ENCODE measurements at places on chromosomes 5 and 9. TPM values are rescaled to one million over a fixed set of nuclear protein-coding genes. Genes with fewer than 3 reads are reported as not detected.

The GARIN3 gene
- not detected for polyA plus RNA-seq

The IL31RA gene
- polyA plus RNA-seq, result not detected

The MARCHF11 gene
- not detected for polyA plus RNA-seq

The SNCB gene
- not detected for polyA plus RNA-seq

The GZMA gene
- polyA plus RNA-seq, result 1,138 TPM

The C5orf15 gene
- 25.4 TPM for polyA plus RNA-seq

DNA sequence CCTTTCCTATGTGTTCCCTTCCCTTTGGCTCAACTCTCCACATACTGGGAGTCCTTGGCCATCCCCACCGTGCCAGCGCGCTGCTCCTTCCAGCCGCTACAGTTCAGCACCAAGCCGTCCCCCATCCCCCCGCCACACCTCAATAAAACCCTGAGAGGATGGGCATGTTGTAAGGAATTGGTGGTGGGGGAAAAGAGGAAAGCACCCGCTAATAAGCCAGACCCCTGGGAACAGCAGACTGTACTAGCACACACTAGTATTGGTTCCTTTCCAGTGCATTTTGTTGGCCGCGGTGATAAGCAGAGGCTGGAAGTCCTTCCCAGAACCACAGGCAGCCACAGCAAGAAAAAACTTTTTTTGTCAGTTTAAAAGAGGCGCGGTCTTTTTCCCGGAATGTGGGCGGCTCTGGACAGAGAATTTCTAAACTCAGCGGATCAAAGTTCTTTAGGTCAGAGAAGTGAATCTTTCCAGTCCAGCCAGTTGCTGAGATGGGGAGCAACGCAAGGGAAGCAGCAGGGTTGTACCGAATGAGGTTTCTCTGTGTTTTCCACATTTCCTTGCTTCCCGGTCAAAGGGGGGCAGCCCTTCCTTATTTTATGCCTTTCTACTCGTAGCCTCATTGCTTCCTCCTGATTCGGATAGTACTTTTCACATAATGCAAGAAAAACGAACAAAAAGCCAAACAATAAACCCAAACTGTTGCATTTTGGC is 2.1 kb downstream of the CHSY3 start:
- DNase-seq, result no peak
- H3K4me3 ChIP-seq, result no peak overlapping the region
- peaks cover 4% of the 10 kb centered on the region for H3K27me3 ChIP-seq
- H3K27ac ChIP-seq, result no peak overlapping the region

- H3K36me3 ChIP-seq, result no peaks in the 10 kb centered on the region
- DNase-seq, result no peak
- no peaks in the 10 kb centered on the region for H3K4me1 ChIP-seq
- H3K27ac ChIP-seq, result no peak overlapping the region
- no peak overlapping the region for H3K4me3 ChIP-seq
These were observed 187.6 kb upstream of the EFNA5 start for GRCh38 chr5:107858324-107858723.

- H3K27me3 ChIP-seq, result no peaks in the 10 kb centered on the region
- DNase-seq, result no peak
- no peak overlapping the region for H3K27ac ChIP-seq
- H3K4me3 ChIP-seq, result no peak overlapping the region
These were observed 593.9 kb upstream of the GRAMD2B start for GRCh38 chr5:125829349-125829748.

DNA sequence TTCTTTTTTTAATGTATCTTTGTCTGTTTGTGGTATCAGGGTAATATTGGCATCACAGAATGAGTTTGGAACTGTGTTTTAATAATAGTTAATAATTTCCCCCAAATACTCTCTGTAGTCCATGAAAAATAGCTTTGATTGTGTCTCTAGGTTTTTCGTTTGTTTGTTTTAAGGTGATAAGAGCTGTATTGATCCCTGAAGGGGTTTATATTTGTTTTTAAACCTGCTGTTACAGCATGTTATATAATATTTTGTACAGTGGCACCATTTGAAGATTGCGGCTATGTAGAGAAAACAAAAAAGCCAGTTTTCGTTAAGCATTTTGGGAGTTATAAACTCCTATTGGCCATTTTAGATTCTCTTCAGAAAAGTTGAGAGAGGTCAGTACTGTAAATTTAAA is 15.7 kb downstream of the PAM start:
- peaks cover 5% of the 10 kb centered on the region for H3K4me1 ChIP-seq
- no peaks in the 10 kb centered on the region for H3K36me3 ChIP-seq
- H3K4me3 ChIP-seq, result no peak overlapping the region

GRCh38 chr9:86077276-86077675 is 22.1 kb downstream of the GOLM1 start:
- H3K4me3 ChIP-seq, result no peak overlapping the region
- no peak overlapping the region for H3K27ac ChIP-seq
- H3K4me1 ChIP-seq, result no peaks in the 10 kb centered on the region

DNA sequence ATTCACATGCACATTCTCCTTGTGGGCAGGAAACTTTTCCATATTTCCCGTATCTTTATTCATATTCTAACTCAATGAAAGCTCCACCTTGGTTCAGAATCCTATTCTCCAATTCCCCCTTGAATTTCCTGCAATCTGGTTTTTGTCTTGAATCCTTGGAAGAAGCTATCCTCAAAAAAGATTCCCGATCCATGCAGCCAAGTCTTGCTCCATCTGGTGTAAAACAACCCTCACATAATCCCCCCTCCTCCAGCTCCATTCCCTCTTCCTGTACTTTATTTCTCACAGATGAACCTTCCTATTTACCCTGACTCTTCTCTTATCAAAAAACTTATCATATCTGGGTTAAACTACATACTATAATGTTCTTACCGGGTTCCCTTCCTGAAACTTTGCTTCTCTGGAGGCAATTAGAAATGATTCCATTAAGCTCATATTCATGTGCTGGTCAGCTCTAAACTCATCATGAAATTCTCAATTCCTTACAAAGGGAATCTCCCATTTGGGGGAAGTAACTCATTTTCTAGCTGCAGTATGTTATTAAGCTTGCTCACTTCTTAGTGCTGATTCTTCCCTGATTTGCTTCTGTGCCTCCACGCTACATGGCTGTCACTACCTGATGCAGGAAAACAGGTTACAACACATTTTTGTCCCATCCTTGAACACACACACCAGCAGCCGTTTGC is 81.7 kb downstream of the GNAQ start:
- H3K4me3 ChIP-seq, result no peak overlapping the region
- no peak for DNase-seq
- peaks cover 25% of the 10 kb centered on the region for H3K4me1 ChIP-seq
- H3K36me3 ChIP-seq, result no peaks in the 10 kb centered on the region
- H3K27me3 ChIP-seq, result no peaks in the 10 kb centered on the region

DNA sequence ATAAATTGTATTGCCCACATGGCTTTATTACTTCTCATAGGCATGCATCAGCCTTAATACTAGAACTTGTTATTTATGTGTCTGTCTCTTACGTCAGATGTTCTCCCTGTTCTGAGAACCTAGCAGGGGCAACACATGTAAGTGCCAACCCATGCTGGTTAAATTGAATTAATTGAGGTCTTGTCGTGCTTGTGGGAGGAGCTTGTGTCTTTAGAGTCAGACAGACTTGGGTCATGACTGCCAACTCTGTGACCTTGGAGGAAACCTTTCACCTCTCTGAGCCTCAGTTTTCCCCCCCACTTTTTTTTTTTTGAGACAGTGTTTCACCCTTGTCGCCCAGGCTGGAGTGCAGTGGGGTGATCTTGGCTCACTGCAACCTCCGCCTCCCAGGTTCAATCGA is 2.2 kb upstream of the MEGF9 start:
- H3K36me3 ChIP-seq, result no peaks in the 10 kb centered on the region
- H3K27me3 ChIP-seq, result no peaks in the 10 kb centered on the region
- DNase-seq, result no peak
- no peak overlapping the region for H3K27ac ChIP-seq
- no peak overlapping the region for H3K4me3 ChIP-seq

DNA sequence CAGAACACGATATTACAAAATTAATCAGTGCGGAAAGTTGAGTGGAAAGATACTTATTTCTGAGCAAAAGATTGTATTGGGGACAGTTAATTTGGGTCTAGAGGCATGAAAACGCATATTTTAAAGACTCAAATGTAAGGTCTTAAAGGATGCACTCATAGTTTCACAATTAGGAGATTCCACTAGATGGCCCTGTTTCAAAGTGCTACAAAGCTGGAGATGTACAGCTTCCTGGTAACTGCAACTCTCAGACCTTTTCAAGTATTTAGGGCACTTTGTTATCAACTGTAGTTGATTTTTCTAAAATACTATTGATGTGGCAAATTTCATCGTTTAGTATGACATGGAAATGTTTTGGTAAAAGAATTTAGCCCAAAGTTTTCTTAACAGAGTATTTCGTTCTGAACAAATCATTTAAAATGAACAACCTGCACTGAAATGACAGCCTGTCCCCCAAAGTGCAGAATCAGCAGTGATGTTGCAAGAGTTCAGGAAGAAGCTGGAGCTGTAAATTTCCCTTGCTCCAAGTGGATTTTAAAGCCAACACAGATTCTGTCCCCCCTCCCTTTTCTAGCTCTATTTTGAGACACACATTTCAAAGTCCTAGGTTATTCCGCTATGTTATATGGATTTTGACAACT is 16.2 kb upstream of the NDUFB6 start:
- H3K36me3 ChIP-seq, result no peaks in the 10 kb centered on the region
- H3K27ac ChIP-seq, result no peak overlapping the region
- H3K4me3 ChIP-seq, result no peak overlapping the region
- no peak for DNase-seq
- no peaks in the 10 kb centered on the region for H3K27me3 ChIP-seq
- H3K4me1 ChIP-seq, result no peaks in the 10 kb centered on the region

Measured in CD8-positive, alpha-beta memory T cell (primary cell).